Transverse colon (tissue), 4 donors: ENCODE measurements at places on chromosomes 1 and 21. TPM values are rescaled to one million over a fixed set of nuclear protein-coding genes. Genes with fewer than 3 reads are reported as not detected.

The FNDC5 gene
- total RNA-seq = not detected

DNA sequence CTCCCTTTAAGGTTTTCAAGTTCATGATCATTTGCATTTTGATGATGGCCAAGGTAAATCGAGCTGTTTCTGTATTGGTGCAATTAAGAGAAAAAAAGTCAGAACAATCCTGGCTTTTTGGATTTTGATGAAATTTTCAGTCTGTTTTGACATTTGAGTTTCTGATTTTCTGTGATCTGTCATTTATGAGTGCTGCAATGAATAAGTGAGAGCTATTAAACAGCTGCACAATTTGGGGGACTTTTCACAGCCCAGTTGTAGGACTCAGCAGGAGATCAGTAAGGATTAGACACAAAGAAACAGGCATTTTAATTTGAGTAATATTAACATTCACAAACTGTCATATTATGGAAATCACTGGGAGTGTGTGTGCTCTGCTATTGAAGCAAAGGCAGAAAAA lies 452.9 kb upstream of the CXADR start:
- DNase-seq = no peak

The S100A4 gene
- total RNA-seq = 138 TPM

- DNase-seq = no peak
Measured at GRCh38 chr1:214902636-214903320, 179.8 kb upstream of the KCNK2 start.

The ATP1A1 gene
- 1,782 TPM for total RNA-seq

DNA sequence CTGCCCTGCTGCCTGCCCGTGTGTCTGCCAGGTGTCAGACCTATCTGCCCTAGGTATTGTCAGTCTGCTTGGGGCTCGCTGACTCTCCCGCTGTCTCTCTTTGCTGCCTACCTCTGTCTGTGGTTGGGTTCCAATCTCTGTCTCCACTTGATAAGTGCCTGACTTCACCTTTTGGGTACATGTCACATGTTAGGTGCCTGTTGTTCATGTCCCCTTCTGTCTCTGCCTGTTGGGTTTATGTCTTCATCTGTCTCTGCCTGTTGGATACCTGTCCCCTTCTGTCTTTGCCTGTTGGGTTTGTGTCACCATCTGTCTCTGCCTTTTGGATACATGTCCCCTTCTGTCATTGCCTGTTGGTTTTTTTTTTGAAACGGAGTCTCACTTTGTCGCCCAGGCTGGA lies 14.6 kb downstream of the RPS6KA1 start:
- no peak for DNase-seq

DNA sequence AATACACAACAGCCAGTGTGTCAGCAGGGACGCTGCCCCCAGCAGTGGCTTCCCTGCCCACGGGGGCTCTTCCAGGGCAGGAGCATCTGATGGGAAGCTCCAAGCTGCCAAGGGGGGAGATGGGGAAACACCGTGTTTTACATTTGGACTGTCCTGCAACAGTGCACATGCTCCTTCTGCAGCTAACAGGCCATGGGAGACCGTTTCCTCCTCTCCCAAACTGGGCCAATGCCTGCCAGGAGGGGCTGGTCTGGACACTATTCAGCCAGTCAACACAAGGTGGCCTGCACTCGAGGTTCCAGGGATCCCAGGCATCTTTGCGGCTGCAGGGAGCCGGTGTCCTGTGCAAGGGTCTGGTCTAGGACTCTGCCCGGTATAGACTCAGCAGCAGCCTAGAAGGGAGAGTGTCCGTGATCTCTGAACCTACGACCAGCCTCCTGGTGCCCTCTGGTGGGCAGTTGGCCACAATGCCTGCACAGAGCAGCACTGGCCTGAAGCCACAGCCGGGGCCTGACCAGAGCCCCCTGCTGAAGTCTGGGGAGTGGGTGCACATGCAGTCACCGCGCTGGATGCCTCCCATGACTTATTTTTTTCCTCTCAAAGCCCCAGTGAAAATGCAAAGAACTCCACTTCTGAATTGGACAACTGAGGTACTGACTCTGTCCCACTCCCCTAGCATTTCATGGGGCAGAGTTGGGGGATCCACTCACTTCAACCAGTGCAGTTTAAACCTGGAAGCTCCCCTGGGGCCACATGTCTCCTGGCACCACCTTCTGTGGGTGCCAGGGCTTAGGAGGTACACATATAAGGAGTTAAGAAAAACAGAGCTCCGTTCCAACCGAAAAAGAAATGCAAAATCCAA lies 33.3 kb downstream of the RCC2 start:
- peak; percentile 48 for DNase-seq

The FCER1G gene
- 194 TPM for total RNA-seq

DNA sequence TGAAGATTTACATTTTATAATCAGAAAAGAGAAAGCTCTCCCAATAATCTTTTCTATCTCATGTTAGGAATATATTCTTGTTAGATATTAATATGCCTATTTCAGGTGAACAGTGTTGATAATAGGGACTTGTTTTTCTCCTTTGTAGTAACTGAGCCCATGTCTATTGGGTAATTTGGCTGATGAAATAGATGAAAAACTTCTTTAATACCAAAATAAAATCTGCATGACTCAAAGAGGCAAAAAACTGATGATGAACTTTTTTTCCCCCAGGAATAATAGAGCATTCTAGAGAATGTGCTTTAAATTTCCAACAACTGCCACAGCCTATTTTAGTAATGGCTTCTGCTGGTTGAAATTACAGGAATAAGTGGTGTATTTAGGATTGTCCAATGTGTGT lies 178.9 kb upstream of the GREM2 start:
- DNase-seq = no peak

DNA sequence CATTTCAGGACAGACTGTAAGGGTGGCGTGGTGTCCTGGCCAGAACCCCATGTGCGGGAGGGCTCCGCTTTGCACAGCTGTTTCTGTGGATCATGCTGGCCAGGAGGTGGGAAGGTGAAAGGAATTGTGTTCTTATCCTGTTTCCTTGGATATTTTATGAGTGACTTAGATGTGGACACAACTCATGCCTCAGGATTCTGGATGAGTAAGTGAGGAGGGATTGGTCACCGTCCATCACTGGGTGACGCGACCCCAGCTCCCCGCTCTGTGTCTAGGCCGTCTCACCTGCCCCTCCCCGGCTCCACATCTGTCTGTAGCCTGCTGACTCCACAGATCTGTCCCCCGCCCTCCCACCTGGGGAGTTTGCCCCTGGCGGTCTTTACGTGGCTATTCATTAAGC lies 48.8 kb downstream of the PIK3CD start:
- DNase-seq = no peak

The SYNC gene
- total RNA-seq = 24.9 TPM

The AIRE gene
- not detected for total RNA-seq

GRCh38 chr1:150551784-150552127 lies 2.5 kb downstream of the ADAMTSL4 start:
- DNase-seq = no peak

GRCh38 chr1:25810341-25811299 lies 9.1 kb upstream of the MTFR1L start:
- peak; percentile 79 for DNase-seq

The EFNA3 gene
- total RNA-seq = 7.0 TPM

The CCDC27 gene
- total RNA-seq = not detected

DNA sequence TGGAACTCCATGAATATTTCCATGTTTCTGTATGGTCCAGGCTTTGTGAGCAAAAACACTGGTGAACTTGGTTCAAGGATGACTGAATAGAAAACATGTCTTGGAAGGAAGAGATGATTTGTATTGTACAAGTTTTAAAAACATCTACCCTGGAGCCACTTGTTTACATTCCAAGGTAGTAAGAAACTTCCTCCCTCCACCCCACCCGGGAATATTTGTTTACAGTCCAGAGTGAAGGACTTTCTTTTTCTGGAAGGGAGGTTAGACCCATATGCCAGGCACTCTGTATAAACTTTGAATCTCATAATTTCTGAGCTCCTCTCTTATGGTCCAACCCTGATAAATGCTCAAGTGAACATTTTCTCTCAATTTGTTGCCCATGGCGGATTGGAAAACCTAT lies 323.3 kb upstream of the LYPLAL1 start:
- no peak for DNase-seq

DNA sequence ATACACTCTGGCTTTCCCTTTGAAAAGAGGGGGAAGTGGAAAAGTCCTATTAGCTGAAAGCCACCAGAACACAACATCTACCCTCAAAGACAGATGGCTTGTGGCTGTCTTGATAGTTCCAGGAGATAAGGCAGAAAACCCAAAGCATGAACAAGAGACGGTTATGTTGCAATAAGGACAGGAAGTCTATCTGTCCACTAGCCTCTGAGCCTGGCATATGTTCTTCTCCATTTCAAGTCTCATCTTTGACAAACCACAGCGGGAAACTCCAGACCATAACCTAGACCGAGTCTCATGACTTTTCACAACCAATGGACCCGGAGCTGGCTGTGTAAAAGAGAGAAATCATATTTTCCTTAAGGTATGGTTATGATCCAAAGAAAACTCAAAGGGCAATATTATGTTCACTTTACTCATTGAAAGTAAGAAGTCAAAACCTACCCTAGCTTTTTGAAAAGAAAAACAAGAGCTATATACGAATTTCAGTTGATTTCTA lies 33.8 kb downstream of the DUSP10 start:
- DNase-seq = no peak

- DNase-seq = no peak
Measured at GRCh38 chr1:67642629-67643028, 42.4 kb upstream of the GADD45A start.

DNA sequence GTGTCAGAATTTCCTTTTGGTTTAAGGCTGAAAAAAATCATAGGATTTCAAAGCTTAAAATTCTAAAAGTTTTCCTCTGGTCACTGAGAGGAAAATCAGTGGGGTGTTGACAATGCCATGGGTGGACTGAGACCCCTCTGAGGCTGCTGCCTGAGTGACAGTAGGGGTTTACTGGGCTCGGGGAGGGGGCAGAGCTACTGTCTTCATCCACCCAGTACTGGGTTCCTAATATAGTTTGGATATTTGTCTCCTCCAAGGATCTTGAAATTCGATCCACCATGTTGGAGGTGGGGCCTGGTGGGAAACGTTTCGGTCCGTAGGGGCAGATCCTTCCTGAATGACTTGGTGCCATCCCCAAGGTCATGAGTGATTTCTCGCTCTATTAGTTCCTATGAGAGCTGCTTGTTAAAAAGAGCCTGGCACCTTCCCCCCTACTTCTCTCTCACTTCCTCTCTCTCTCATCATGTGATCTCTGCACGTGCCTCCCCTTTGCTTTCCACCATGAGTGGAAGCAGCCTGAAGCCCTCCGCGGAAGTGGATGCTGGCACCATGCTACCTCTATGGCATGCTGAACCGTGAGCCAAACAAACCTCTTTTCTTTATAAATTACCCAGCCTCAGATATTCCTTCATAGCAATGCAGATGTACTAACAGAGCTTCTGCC lies 72.3 kb downstream of the MAP10 start:
- no peak for DNase-seq

GRCh38 chr21:31172328-31172727 lies 134.1 kb upstream of the KRTAP19-8 start:
- no peak for DNase-seq

- DNase-seq = no peak
Measured at GRCh38 chr1:162367073-162367472, 9.6 kb downstream of the SPATA46 start.

DNA sequence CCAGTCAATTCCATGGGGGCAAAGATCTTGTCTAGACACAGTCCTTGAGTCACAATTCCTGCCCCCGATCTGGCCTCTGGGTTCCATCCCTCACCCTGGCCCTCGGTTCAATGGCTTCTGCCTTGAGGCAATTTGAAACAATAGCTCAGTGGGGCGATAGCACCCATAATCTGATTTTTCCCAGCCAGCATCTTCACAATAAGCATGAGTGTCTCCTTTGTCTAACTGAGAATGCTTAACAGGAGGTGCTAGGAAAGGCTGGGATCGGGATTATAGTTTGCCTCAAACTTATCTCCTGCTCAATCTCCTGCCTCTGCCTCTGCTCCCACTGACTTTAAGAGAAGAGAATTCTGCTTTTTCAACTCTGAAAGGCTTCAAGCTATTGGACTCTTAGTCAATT lies 293.9 kb upstream of the PROX1 start:
- no peak for DNase-seq

- DNase-seq = no peak
Measured at GRCh38 chr1:89260042-89260441, 12.6 kb downstream of the GBP5 start.

GRCh38 chr1:191609305-191609704 lies 549.0 kb upstream of the RGS18 start:
- no peak for DNase-seq

The GALNT2 gene
- 40.0 TPM for total RNA-seq

DNA sequence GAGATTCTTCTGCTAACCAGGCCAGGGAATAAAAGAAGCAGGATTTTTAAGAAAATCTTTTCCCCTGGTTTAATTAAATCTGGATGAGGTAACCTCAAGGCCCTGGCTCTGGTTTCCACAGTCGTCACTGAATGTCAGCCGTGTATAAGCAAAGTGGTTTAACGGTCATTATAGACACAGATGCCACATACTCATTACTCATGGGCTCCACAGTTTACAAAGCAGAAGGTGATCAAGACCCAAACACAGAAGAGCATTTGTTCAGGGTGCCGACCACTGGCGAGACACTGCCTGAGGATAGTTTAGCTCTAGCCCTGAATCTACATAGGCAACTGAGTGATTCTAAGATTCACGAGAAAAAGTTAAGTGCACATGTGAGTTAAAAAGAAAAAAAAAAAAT lies 27.8 kb upstream of the RAP1GAP start:
- no peak for DNase-seq

DNA sequence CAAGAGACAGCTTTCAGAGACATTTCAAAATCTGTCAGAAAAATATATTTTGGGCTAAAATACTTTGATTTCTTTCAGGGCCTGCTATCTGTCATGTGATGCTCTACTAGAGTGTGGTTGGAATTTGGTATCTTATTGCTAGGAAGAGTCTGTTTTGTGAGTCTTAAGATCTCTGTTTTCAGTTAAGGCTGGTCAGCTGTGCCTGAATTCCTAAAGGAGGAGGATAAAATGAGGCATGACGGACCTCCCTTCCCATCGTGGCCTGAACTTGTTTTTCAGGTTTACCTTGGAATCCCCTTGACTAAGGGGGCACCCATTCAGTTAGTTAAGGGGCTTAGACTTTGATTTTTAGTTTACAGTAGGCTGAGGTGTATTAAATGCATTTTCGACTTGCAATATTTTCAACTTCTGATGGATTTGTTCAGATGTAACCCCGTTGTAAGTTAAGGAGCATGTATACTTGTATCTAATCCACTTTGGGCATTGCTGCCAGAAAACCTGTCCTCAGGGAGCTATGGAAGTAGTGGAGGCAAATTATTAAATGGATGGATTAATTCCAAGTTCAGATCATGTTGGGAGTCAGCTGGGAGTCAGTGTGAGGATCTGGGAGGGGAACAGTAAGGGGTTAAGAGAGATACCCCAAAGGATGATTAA lies 18.3 kb downstream of the CAPN2 start:
- no peak for DNase-seq

The FCAMR gene
- 2.4 TPM for total RNA-seq

DNA sequence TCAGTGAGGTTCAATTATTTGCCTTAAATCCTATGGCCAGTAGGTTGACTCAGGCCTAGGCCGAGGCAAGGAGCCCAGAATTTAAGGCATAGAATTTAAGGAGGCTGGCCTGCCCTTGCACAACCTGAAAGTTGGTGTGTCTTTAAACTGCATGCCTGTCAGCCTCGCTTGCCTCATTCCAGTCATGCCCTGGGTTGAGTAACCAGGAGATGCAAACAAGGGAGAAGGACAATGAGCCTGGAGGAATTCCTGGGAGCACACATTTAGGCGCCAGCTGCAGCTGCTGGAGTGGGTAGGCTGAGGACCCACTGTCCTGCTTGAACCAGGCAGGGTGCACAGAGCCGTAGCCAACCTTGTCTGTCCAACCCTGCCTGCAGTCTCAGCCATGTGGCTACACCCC lies 11.7 kb downstream of the CD2 start:
- no peak for DNase-seq
